ENCODE measurements at places on chromosomes 13 and 19.

DNA sequence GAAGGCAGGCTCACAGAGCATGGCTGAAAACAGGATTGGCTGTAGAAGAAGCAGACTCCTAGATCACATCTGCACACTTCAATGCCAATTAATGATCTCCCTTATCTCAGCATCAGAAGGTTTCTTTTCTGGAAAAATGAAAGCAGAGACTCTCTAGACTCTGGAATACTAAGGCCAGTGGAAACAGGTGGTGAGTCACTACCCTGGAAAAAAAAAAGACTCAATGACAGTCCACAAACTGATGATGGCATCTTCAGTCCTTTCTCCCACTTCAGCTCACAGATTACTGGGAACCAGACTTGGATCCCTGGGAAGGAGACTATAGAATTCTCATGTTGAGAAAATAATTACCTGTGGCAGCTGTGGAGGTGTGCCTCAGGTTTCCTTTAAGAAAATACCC lies 47.5 kb upstream of the MBNL2 start:
- no peak for DNase-seq

- DNase-seq = no peak
Observed at GRCh38 chr13:110914081-110914330, 863 bp downstream of the ANKRD10 start.

DNA sequence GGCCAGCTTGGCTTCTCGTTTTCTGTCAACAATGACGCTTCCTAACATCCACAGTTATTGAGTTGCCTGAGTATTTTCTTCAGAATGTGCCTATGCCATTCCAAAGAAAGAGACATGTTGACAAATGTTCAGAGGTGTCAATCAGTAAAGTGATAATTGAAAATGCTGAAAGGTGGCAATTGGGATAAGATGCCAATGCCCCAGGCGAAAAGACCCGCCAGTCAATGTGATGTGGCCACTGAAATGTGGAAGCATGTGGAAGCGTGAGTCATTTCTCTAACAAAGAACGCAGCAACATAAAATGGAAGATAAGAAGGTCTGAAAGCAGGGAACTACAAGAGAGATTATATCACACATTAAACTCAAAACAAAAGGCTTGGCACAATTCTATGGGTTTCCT lies 882.2 kb upstream of the SLC10A2 start:
- no peak for DNase-seq

DNA sequence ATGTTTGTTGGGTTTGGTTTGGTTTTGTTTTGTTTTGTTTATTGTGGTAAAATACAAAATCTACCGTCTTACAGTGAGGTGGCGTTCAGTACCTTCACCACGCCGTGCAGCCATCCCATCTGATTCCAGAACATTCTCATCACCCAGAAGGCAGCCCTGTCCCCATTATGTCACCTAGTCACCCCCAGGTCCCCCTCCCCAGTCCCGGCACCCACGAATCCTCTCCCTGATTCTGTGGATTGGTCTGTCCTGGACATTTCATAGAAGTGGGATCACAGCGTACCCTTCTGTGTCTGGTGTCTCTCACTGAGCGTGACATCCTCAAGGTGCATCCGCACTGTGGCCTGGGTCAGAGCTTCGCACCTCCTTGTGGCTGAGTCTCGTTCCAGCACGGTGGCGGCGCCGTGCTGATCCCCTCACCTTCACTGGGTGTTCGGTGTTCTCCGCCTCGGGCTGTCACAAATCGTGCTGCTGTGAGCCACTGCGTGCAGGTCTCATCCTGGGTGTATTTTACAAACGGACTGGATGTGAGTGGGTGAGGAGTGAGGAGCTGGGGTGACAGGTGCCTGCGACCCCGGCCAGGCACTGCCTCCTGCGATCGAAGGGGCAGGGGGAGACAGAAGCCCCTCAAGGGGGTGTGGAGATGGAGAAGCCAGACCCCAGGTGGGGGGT lies 580 bp upstream of the TEKTIP1 start:
- no peak for DNase-seq
